ENCODE measurements at places on chromosomes 12 and 14.

DNA sequence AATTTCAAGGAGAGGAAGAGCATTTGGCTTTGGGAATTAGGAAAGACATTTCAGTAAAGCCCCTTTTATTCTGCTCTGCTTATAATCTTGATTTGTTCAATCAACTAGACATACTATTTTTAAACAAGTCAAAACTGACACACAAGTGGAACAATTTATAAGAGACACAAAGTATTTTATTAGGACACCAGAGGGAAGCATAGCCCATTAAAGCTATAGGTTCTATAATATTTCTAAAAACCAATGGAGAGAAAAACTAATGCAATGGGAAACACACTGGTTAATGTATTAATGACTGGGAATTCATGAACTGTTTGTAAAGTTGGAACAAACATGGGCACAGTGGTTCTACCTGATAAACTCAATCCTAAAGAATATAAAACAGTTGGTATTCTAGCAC, 15.3 kb upstream of the CERS5 start:
- no peak for DNase-seq

DNA sequence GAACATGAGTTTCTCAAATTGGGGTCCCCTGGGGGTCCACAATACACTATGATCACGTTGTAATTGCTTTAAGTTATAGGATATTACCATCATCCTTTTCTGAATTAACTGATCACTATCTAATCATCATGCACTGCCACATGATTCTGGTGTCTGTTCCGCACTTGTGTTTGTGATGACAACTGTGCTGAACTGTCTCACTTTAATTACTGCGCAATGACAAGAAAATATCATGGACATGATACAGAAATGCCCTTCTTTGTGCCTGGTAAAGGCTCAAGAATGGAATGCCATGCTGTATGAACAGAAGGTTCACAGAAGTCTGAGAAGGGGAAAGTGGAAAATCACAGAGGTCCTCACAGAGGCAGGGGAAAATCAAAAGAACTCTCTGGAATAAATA, 65.8 kb upstream of the NOS1 start:
- no peak for DNase-seq

DNA sequence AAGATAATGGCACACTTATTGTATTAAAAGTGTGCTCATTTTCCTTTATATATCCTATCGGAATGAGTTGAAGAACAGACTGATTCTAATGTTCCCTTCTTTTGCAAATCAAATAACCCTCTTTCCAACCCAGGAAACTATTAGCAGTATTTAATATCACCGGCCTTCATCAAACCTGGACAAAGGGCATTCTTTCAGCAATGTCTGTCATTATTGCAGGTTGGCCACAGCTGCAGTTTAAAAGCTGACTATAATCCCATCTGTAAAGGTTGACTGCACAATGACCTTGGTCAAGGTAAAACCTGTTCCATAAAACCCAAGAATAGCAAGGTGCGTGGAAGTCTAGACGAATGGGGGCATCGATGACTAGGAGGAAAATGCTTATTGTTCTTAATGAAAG, 472.3 kb upstream of the SOX5 start:
- no peak for DNase-seq

DNA sequence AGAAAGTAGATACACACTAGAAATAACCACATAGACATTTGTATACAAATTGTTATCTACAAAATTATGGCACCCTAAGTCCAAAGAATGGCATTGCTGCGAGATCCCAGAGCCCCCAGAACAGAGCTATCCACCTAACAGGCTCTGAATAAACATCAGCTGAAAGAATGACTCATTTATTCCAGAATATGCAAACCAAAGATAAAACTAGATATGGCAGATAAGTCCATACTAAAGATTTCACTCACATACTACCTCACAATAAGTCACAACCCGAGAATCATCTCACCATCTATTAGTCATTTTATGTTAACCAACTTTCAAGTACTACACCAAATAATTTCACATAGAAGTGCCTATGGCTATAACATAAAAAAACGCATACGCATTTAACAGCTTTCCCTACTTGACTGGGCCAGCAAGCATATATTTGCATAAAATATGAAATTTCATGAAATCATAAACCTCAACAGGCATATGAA, 5.6 kb downstream of the CNIH1 start:
- DNase-seq, result peak; percentile 29
